ENCODE measurements at places on chromosomes 1 and 21. TPM values are rescaled to one million over a fixed set of nuclear protein-coding genes. Genes with fewer than 3 reads are reported as not detected.

The CD5L gene
- total RNA-seq, result not detected

The CFHR1 gene
- not detected for total RNA-seq

DNA sequence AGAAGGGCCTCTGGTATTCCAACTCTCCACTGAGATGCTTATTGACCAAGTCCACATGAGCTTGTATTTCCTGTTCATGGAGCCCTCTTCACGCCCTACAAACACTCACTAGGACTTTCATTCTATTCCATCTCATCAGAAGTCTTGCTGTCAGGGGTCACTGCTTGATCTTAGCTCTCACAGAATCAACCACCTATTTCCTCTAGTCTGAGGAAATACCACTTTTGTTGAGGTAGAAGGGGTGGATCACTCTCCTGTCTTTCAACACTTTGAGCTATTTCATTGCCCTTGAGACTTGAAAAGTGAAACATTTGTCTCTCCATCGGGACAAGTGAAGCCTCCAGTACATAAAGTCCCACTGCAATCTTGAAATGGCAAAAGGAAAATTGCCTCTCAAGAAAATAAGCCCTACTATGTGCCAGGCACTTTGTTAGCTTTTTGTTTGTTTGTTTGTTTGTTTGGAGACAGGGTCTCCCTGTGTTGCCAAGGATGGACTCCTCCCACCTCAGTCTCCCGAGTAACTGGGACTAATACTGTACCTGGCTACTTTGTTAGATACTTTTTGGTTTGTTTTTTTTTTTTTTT, 19.8 kb upstream of the FAM110D start:
- no peak for DNase-seq

The AIRE gene
- not detected for total RNA-seq

The IL19 gene
- total RNA-seq, result not detected

- DNase-seq, result no peak
Observed at GRCh38 chr1:206556047-206556749, 48.9 kb downstream of the RASSF5 start.

DNA sequence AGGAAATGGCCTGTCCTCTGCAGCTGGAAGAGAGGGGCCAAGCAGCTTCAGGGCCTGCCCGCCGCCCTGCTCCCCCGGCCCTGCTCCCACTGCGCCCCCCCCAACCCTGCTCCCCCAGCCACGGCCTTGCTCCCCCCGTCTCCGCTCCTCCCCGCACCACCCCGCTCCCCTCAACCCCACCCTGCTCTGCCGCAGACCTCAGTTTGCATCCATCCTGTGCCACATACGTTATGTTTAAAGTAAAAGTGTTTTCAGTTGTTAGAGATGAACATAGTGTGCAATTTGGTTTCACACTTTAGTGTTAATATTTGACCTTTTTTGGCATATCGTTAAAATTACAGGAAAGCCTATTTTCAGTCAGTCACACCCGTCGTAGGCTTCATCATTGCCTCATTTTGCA, 34.1 kb upstream of the DIP2A start:
- no peak for DNase-seq
